ENCODE measurements at places on chromosomes 1 and 21.

- DNase-seq, result no peak
Measured at GRCh38 chr1:12451560-12451900, 166.5 kb downstream of the DHRS3 start.

DNA sequence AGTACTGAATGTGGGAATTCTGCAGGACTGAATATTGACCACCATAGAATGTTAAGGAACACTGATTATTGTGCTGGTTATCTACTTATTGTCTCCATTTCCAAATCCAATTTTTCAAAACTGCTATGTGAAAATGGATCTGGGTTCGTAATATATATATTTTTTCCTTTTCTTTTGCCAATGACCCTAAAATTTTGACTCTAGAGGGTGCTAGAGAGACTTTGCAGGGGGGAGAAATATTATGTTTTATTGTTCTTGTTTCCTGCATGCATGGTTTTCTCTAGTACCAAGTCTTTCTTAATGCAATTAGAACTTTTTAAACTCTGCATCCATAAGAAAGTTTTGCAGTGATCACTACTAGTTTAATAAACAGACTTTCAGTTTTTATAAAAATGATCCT lies 1256.9 kb downstream of the BRINP3 start:
- no peak for DNase-seq

GRCh38 chr1:87794788-87795614 lies 466.3 kb downstream of the LMO4 start:
- DNase-seq, result no peak

GRCh38 chr1:212958175-212958574 lies 7.8 kb downstream of the VASH2 start:
- no peak for DNase-seq

GRCh38 chr1:165259706-165260428 lies 96.6 kb downstream of the LMX1A start:
- DNase-seq, result no peak

- peak; percentile 83 for DNase-seq
Measured at GRCh38 chr1:201895913-201896807, 7.5 kb downstream of the SHISA4 start.

- DNase-seq, result peak; percentile 95
Measured at GRCh38 chr1:74504933-74505512, 7.4 kb downstream of the LRRC53 start.
